ENCODE measurements at places on chromosomes 7 and 10. TPM values are rescaled to one million over a fixed set of nuclear protein-coding genes. Genes with fewer than 3 reads are reported as not detected.

GRCh38 chr10:100642295-100642994 lies 102.9 kb upstream of the PAX2 start:
- no peak for DNase-seq

Gene PTN
- 0.26 TPM for total RNA-seq

- DNase-seq: peak; percentile 78
These were observed 18.4 kb downstream of the ADAM8 start for GRCh38 chr10:133258066-133258817.

Gene CEP55
- 25.2 TPM for total RNA-seq

GRCh38 chr10:60082744-60083344 lies 176.5 kb upstream of the CCDC6 start:
- no peak for DNase-seq

Gene PDZD7
- 0.58 TPM for total RNA-seq

Gene MYO1G
- total RNA-seq: 0.15 TPM

- no peak for DNase-seq
These were observed 4.1 kb downstream of the EPDR1 start for GRCh38 chr7:37924491-37925041.

DNA sequence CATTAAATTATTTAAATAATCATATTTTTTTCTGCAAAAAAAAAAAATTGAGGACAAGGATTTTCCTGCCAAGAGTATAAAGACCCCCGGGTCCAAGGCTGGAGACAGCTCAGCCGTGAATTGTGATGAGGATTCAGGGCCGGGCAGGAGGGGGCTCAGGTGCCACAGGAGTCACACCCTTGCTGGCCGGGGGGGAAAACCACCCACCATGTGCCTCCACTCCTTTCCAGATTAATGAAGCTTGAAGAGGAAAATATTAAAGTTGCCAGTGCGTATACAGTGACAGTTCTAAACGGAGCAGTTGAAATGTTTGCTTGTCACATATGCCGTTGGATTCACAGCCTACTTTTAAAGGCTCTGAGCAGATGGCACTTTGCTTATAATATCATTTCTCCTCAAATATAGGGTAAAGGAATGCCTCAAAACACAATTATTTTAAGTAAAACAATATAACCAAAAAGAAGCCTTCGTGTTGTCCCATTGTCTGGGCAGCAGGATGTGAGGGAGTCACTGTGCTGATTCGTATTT lies 49.6 kb downstream of the ADARB2 start:
- DNase-seq: no peak

DNA sequence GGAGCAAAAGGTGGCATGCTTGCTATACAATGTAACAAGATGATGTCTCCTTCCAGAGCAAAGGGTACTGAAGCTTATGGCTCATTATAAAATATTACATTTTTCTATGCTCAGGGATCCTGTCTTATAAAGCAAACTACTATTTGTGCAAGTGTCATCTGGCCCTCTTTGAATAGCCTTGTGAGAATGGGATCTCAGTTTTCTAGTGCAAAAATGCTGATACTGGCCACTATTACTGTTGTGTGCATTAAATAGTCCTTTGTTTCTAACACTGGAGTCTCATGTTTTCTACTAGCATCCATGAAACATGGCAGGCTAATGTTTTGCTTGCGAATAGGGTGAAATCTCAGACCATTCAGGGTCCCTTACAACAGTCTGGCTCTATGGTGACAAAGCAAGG lies 823.0 kb downstream of the REEP3 start:
- DNase-seq: no peak

- no peak for DNase-seq
These were observed 105.5 kb upstream of the MKLN1 start for GRCh38 chr7:131222171-131222570.

DNA sequence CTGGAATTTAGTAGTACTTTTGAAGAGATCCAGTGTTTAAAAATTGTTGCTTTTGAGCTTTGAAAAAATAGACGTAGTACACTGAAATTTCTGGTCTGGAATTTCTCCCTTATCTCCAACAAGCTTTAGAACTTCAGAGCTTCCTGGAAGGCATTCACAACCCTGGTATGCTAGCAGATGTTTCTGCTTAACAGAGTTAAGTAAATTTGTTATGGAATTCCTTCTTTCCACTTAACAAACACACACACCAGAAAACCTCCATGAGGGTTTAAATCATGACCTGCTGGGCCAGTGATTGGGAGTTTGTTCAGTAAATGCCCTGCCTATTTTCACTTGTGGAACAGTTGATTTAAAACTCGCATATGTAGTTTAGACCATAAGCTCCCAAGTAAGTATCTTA lies 13.7 kb downstream of the ASB15 start:
- no peak for DNase-seq

DNA sequence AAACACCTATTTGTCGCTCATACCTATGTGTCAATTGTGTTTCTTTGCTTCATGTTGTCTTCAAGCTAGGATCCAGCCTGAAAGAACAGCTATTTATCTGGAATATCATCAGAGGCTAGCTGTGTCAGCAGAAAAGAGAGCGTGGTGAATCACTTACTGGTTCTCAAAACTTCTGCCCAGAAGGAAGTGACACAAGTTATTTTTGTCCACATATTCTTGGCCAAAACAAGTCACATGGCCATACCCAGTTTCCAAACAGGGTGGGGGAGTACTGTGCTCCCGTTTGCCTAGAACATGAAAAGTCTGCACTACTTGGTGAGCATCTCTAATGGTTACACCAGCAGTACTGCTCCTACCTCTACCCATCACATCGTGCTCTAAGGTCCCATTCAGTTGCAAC lies 160.9 kb upstream of the CSTF2T start:
- peak; percentile 6 for DNase-seq
